ENCODE measurements at places on chromosomes 5 and 9. TPM values are rescaled to one million over a fixed set of nuclear protein-coding genes. Genes with fewer than 3 reads are reported as not detected.

Gene ARID3C
- polyA plus RNA-seq, result 0.11 TPM

Gene C9
- polyA plus RNA-seq, result 0.37 TPM

Gene FYB1
- polyA plus RNA-seq, result 1.9 TPM

Gene KCNMB1
- 0.72 TPM for polyA plus RNA-seq

Gene PIP5K1B
- 1.6 TPM for polyA plus RNA-seq

Gene AOPEP
- polyA plus RNA-seq, result 47.8 TPM

Gene WDR38
- polyA plus RNA-seq, result 0.13 TPM

Gene SUSD1
- 11.7 TPM for polyA plus RNA-seq

Gene SHISAL2B
- polyA plus RNA-seq, result 0.57 TPM

Gene ABO
- polyA plus RNA-seq, result 28.3 TPM

Gene SOX30
- not detected for polyA plus RNA-seq

Gene DIPK1B
- 16.5 TPM for polyA plus RNA-seq

Gene IQGAP2
- 7.7 TPM for polyA plus RNA-seq

Gene DMGDH
- not detected for polyA plus RNA-seq

Gene RGS7BP
- 5.7 TPM for polyA plus RNA-seq

Gene C5orf52
- not detected for polyA plus RNA-seq

Gene FRMD3
- 27.5 TPM for polyA plus RNA-seq

Gene BRINP1
- polyA plus RNA-seq, result 0.30 TPM

Gene WDR31
- 2.6 TPM for polyA plus RNA-seq

Gene ECM2
- 23.0 TPM for polyA plus RNA-seq

Gene CATSPER3
- 0.91 TPM for polyA plus RNA-seq

Gene F12
- polyA plus RNA-seq, result 0.23 TPM

Gene SPINK13
- not detected for polyA plus RNA-seq

Gene TMEM252
- polyA plus RNA-seq, result not detected
